Left hindlimb (tissue), 1 donor: ENCODE measurements at places on chromosomes 2 and 18.

DNA sequence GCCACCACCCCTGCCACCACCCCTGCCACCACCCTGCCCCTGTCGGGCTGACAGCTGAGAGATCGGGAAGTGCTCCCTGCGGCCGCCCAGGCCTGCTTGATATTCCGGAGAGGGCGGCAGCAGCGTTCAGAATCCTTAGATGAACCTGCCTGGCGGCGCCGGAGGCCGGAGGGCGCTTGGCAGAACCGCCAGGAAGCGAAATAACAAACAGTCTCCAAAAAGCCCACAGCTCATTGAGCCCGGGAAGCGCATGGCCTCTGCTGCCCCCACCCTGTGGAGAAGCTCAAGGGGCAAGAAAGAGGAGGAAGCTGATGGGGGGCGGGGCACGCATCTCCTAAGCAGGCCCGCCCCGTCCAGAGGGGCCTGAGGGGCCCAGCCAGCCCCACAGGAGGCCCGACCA is 92.2 kb upstream of the MBOAT2 start:
- no peak for DNase-seq

GRCh38 chr2:240325016-240326007 is 110.2 kb upstream of the GPC1 start:
- DNase-seq = no peak

DNA sequence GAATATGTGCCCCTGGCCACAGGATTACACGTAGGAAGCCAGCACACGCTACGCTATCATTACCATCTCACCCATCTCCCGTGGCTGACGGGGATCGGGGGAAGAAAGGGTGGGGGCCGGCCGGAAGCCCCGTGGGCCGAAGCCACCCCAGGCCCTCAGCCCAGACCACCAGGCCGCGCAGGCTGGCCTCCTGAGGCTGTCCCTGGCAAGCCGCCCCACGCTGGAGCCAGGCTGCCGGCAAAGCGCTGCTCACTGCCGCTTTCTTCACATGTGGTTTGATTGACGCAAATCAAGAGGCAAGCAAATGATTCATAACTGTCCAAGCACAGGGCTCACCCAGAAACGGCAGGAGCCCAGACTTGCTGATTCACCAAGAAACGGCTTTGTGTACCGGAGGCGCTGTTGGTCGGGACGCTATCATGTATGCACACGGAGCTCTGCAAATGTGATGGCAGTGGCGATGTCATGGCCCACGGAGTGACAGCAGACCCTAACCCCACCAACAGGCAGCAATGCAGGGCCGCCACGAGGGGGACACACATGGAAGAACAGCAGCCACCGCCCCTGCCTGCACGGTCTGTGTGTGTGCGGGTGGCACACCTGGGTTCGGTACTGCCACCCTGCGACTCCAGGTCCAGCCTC is 125.7 kb downstream of the HDAC4 start:
- peak; percentile 86 for DNase-seq

DNA sequence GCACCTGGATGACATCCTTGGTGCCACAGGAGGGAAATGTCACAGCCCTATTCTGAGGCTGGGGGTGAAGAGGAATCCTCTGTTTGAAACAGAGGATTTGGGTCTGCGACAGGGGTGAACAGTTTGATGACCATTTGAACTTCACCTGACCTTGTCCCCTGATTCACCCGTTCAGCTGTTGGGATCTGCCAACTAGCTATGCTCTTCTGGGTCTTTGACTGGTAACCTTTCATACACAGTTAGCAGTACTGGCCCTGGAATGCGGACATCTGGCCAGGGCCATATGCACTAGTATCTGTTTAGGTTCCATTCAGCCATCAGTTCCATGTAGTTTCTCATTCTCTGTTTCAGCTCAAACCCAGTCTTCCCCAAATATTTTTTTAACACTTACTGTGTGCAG is 72.6 kb upstream of the MCFD2 start:
- no peak for DNase-seq
